ENCODE measurements at places on chromosomes 7 and 10.

- no peak for DNase-seq
These were observed 145.5 kb downstream of the SLIT1 start for GRCh38 chr10:97040248-97040584.

GRCh38 chr10:15624401-15625196 lies 95.1 kb downstream of the ITGA8 start:
- DNase-seq, result no peak

DNA sequence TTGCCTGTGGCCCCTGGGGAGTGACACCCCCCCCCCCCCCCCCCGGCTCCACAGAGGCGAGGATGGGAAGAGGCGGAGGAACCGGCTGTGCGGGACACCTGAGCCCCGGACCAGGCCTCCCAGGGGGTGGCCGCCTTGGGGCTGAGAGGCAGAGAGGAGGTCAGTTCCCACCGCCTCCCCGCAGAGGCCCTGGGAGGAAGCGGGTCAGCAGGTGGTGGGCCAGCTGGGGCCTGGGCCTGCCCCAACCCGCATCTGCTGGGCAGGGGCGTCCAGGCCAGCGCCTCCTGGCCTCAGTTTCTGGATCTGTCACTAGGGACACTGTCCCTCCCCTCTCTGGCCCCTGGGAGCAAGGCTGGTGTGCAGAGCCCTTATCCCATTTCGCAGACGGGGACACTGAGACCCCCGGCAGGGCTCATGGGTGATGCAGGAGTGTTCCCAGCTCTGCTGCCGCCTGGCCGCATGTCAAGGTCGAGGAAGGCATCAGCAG lies 14.6 kb upstream of the LFNG start:
- no peak for DNase-seq

- DNase-seq, result no peak
These were observed 5.5 kb downstream of the GPR146 start for GRCh38 chr7:1049801-1050200.

- DNase-seq, result no peak
These were observed 45.1 kb downstream of the DPY19L1 start for GRCh38 chr7:34991938-34992840.

GRCh38 chr7:23889566-23889965 lies 179.5 kb downstream of the STK31 start:
- no peak for DNase-seq

- DNase-seq, result no peak
These were observed 307.4 kb upstream of the AOAH start for GRCh38 chr7:37031571-37032257.

GRCh38 chr10:102641402-102641801 lies 2.9 kb upstream of the TRIM8 start:
- DNase-seq, result no peak

Data from D721Med (cell line).